ENCODE measurements at places on chromosomes 11 and 22.

DNA sequence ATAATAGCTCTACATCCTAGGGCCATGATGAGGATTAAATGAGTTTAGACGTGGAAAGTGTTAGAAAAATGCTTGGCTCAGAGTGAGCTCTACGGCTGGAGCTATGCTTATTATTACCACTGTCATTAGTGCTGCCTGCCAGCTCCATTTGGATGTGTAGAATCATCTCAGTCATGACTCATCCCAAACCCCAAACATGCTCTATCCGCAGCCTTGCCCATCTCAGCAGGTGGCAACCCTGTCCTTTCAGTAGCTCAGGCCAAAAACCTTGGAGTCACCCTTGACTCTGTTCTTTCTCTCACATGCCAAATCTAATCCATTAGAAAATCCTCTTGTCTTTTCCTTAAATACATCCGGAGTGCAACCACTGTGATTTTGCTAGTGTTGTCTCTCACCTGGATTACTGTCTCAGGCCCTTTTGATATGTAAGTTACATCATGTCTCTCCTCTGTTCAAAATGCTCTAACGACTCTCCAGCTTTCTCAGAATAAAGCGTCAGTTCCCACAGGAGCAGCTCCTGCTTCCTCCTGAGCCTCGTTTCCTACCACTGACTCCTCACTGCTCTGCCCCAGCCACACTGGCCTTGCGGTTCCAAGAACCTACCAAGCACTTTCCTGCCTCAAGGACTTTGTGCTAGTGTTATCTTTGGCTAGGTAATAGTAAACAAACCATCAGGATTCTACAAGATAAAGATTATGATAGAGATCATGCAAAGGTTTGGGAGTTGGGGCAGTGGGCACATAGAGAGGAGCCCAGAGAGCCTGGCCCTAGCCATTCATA is 10.5 kb upstream of the CHRM1 start:
- H3K27ac ChIP-seq, result no peak overlapping the region
- DNase-seq, result no peak
- H3K27me3 ChIP-seq, result peaks cover 20% of the 10 kb centered on the region
- H3K4me1 ChIP-seq, result peaks cover 5% of the 10 kb centered on the region
- no peak overlapping the region for H3K4me3 ChIP-seq

GRCh38 chr11:10441652-10442503 is 13.2 kb upstream of the AMPD3 start:
- no peaks in the 10 kb centered on the region for H3K4me1 ChIP-seq
- no peaks in the 10 kb centered on the region for H3K27me3 ChIP-seq
- H3K4me3 ChIP-seq, result no peak overlapping the region
- no peak overlapping the region for H3K27ac ChIP-seq
- DNase-seq, result no peak

DNA sequence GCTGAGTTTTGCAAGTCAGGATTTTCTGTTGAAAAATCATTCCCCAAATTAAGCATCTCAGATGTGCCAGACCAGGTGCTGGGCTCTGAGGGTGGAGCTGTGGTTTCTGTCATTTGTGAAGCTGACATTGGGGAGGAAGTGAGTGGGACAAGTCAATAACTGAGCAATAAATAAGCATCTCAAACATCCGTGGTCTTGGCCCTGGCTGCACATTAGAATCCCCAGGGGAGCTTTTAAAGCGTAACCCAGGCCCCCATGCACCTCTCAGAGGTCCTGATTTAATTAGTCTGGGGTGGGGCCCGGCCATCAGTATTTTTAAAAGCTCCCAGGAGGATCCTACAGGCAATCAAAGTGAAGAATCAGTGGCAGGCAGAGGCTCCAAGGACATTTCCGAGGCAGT is 420.0 kb downstream of the MN1 start:
- no peak overlapping the region for H3K27ac ChIP-seq
- no peaks in the 10 kb centered on the region for H3K36me3 ChIP-seq
- peaks cover 9% of the 10 kb centered on the region for H3K27me3 ChIP-seq
- DNase-seq, result no peak

DNA sequence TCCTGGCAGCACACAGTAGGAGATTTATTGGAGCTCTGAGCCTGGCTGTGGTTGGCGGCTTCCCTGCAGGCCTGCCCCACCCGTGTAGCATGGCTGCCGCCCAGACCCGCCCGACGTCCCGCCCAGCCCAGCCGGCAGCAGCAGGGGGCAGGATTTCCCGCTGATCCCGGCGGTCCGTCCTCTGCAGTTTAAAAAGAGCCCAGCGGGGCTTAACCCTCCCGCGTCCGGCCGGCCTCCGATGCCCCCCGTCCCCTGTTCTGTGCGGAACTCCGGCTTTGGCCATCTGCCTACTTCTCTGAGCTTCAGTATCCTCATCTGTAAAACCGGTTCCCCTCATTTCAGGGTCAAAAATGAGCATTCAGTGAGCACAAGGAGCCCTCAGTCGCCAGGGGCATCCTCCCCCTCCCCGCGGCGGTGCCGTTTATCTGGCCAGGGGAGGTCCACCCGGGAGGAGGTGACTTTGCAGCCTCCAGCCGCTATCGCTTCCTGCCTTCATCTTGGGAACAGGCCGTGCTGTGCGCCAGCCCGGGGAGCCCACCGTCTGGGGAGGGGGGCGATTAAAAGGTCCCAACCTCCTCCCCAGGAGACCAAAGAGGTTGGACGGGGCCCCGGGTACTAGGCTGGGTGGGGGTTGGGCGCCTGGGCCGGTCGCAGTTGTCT is at the start of gene GAS2L1:
Gene GAS2L1 (plus strand): TSS at position 476 of the 660 bp plus-strand sequence. CDS start 1,456 bp downstream, outside the sequence.
- peak within 1 kb of the TSS; percentile 90 for H3K27ac ChIP-seq
- peak; percentile 86 for DNase-seq
- peaks cover 56% of the 10 kb centered on the region for H3K4me1 ChIP-seq
- H3K4me3 ChIP-seq, result peak within 1 kb of the TSS; percentile 91
- no peaks in the 10 kb centered on the region for H3K36me3 ChIP-seq

GRCh38 chr22:32617903-32618302 is 143.3 kb downstream of the FBXO7 start:
- H3K27ac ChIP-seq, result peak overlapping the region; percentile 90
- peaks cover 51% of the 10 kb centered on the region for H3K4me1 ChIP-seq
- H3K36me3 ChIP-seq, result no peaks in the 10 kb centered on the region
- no peak for DNase-seq
- no peaks in the 10 kb centered on the region for H3K27me3 ChIP-seq
- H3K4me3 ChIP-seq, result no peak overlapping the region

DNA sequence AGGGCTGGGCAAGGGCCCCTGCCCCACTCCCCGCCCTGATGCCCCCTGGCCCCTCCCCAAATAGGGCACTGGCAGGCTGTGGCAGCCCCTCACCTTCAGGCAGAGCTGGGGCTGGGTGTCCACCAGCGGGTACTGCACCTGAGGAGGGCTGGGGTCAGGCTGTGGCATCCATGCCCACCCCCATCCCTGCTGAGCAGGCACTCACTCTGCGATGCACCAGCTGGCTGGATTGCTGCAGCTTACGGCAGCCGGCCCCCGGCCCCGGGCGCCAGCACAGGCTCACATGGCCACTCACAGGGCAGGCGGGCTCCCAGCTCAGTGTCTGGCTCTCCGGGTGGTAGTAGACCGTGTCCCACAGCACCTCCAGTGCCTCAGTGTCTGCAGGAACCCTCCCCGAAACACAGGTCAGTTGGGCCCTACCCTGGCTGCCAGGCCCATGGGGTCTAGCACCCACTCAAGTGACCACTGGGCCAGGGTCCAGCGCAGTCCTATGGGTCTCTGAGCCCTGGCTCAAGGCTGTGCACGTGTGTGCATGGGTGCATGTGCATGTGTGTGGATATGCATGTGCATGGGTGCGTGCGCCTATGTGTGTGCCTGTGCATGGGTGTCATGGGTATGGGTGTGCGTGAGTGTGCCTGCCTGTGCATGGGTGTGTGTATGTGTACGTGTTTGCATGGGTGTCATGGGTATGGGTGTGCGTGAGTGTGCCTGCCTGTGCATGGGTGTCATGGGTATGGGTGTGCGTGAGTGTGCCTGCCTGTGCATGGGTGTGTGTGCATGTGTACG is 14.4 kb downstream of the IL17REL start:
- peaks cover 6% of the 10 kb centered on the region for H3K4me1 ChIP-seq
- peak; percentile 36 for DNase-seq
- H3K4me3 ChIP-seq, result no peak overlapping the region
- no peak overlapping the region for H3K27ac ChIP-seq
- H3K27me3 ChIP-seq, result peaks cover 11% of the 10 kb centered on the region
- no peaks in the 10 kb centered on the region for H3K36me3 ChIP-seq

DNA sequence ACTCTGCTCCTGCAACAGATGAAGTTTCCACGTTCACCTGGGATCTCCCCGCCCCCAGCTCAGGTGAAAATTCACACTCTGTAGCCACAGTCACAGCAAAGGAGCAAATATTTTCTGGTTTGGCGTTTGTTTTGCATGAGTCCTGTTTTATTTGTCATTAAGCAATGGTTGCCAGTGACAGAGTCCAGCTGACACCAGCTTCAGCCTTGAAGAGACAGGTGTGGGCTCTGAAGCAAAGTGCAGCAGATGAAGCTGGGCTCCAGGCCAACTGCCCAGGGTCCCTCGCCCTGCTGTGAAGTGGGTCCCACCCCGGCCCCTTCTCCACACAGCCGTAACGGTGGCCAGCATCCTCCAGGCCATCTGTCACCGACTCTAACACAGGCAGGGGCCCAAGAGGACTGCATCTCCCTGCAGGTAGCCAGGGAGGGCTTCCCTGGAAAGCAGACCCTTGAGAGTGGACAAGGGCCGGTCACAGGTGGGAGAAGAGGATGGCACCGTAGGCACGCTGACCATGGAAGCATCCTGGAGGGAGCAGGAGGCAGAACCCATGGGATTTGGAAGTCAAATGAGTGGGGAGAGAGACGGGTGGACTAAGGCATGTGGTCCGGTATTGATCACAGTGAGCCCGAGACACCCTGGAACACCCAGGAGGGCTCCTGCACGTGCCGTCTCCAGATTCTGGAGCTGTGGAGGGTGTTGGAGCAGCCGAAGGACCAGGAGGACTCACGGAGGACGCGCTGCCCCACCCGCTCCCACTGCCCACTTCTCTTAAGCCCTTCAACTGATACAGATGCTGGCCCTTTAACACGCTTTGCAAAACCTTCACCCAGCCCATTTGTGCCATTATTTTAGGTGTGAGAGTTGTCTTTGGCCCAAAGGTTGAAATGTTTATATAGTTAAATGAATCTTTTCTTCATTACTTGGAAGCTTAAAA is 294.5 kb downstream of the BRD1 start:
- H3K4me3 ChIP-seq, result no peak overlapping the region
- no peak for DNase-seq

DNA sequence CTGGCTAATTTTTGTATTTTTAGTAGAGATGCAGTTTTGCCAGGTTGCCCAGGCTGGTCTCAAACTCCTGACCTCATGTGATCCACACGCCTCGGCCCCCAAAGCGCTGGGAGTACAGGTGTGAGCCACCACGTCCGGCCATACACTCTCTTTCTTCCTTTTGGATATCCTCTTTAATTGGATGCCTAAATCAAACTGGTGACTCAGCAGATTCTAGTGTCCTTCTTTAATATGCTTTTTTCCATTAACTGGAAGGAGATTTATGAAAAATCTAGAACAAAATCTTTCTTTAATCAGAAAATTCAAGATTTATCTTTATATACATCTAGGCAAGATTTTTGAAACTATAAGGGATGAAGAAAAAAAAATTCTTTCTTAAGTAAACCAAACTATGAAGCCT is 969.3 kb upstream of the CCDC90B start:
- no peak overlapping the region for H3K27ac ChIP-seq
- H3K4me1 ChIP-seq, result no peaks in the 10 kb centered on the region
- H3K4me3 ChIP-seq, result no peak overlapping the region
- H3K27me3 ChIP-seq, result no peaks in the 10 kb centered on the region
- H3K36me3 ChIP-seq, result no peaks in the 10 kb centered on the region

DNA sequence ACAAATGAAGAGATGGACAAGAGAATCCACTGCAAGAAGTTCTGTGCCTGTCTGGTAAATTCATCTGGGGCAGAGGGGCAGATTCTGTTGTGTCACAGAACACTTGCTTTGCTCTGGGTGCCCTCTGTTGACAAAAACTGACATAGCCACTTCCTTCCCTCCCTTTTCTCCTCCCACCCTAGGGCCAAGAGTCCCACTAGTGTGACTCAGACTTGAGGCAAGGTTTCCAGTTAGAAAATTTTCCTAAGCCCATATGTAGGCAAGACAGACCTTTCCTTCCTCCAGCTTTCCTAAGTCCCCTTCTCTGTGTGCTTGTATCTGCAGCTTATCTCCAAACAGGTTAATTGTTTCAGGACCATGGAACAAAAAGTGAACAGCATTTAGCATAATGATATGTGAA is 106.8 kb downstream of the RBFOX2 start:
- H3K27ac ChIP-seq, result peak overlapping the region; percentile 46
- no peak for DNase-seq
- no peaks in the 10 kb centered on the region for H3K27me3 ChIP-seq
- H3K36me3 ChIP-seq, result no peaks in the 10 kb centered on the region
- H3K4me1 ChIP-seq, result peaks cover 24% of the 10 kb centered on the region

GRCh38 chr11:29482510-29482909 is 534.3 kb downstream of the KCNA4 start:
- DNase-seq, result no peak
- no peaks in the 10 kb centered on the region for H3K27me3 ChIP-seq
- H3K4me3 ChIP-seq, result no peak overlapping the region
- no peaks in the 10 kb centered on the region for H3K36me3 ChIP-seq

GRCh38 chr11:77146261-77147035 is 18.4 kb downstream of the MYO7A start:
- H3K36me3 ChIP-seq, result no peaks in the 10 kb centered on the region
- no peak for DNase-seq
- H3K4me1 ChIP-seq, result no peaks in the 10 kb centered on the region
- H3K4me3 ChIP-seq, result no peak overlapping the region
- peaks cover 7% of the 10 kb centered on the region for H3K27me3 ChIP-seq

- H3K4me3 ChIP-seq, result no peak overlapping the region
- peaks cover 38% of the 10 kb centered on the region for H3K27me3 ChIP-seq
These were observed 20.7 kb downstream of the CDKN1C start for GRCh38 chr11:2864901-2865300.

- H3K27ac ChIP-seq, result no peak overlapping the region
- no peak overlapping the region for H3K4me3 ChIP-seq
- no peaks in the 10 kb centered on the region for H3K27me3 ChIP-seq
- H3K36me3 ChIP-seq, result peaks cover 63% of the 10 kb centered on the region
- H3K4me1 ChIP-seq, result no peaks in the 10 kb centered on the region
- no peak for DNase-seq
These were observed 40.1 kb downstream of the OSBP start for GRCh38 chr11:59575505-59575904.

GRCh38 chr22:39457198-39457555 is 365 bp downstream of the MGAT3 start:
- H3K36me3 ChIP-seq, result no peaks in the 10 kb centered on the region
- no peak for DNase-seq
- H3K27ac ChIP-seq, result peak overlapping the region; percentile 72
- peak overlapping the region; percentile 52 for H3K4me3 ChIP-seq
- peaks cover 28% of the 10 kb centered on the region for H3K27me3 ChIP-seq

GRCh38 chr22:45228401-45228754 is 12.3 kb downstream of the KIAA0930 start:
- no peaks in the 10 kb centered on the region for H3K27me3 ChIP-seq
- H3K27ac ChIP-seq, result no peak overlapping the region
- DNase-seq, result no peak
- H3K4me1 ChIP-seq, result peaks cover 26% of the 10 kb centered on the region

Measured in lower lobe of right lung (tissue), 2 donors.